Chondrocyte (in vitro differentiated cells): ENCODE measurements at places on chromosomes 3 and 15.

GRCh38 chr15:74460298-74460697, 662 bp downstream of the UBL7 start:
- DNase-seq: no peak
- no peaks in the 10 kb centered on the region for H3K27me3 ChIP-seq
- peaks cover 22% of the 10 kb centered on the region for H3K4me1 ChIP-seq
- peak overlapping the region; percentile 85 for H3K27ac ChIP-seq
- peaks cover 10% of the 10 kb centered on the region for H3K36me3 ChIP-seq

DNA sequence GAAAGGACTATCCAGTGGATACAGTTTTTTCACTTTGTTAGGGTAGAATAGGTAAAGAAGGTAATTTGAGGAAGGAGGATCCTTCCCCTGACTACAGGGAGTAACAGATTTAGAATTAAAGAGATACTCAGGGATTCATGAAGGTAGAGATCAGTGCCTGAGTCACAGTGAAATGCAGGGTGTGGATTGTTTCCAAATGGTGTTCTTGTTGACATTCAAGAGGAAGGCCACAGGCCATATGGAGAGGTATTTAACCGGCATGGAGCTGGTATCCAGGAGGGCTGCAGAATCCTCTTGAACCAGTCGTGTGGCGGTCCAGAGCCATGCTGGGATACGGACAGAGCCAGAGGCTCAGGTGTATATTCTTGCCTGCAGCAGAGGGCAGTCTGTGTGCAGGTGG, 28.2 kb downstream of the GYG1 start:
- H3K4me1 ChIP-seq: peaks cover 45% of the 10 kb centered on the region
- no peaks in the 10 kb centered on the region for H3K27me3 ChIP-seq
- H3K4me3 ChIP-seq: no peak overlapping the region
- no peak for DNase-seq
- no peak overlapping the region for H3K27ac ChIP-seq

- H3K4me1 ChIP-seq: peaks cover 11% of the 10 kb centered on the region
- H3K27me3 ChIP-seq: no peaks in the 10 kb centered on the region
- H3K27ac ChIP-seq: no peak overlapping the region
These were observed 16.9 kb upstream of the CLDN1 start for GRCh38 chr3:190339130-190339529.

- H3K27me3 ChIP-seq: no peaks in the 10 kb centered on the region
- H3K36me3 ChIP-seq: no peaks in the 10 kb centered on the region
- no peak overlapping the region for H3K4me3 ChIP-seq
- peak overlapping the region; percentile 70 for H3K27ac ChIP-seq
These were observed 251.9 kb upstream of the TGFBR2 start for GRCh38 chr3:30354513-30354912.

- no peak for DNase-seq
- no peak overlapping the region for H3K4me3 ChIP-seq
- no peaks in the 10 kb centered on the region for H3K36me3 ChIP-seq
- H3K27me3 ChIP-seq: peaks cover 11% of the 10 kb centered on the region
- H3K4me1 ChIP-seq: no peaks in the 10 kb centered on the region
These were observed 229.5 kb downstream of the SHQ1 start for GRCh38 chr3:72618739-72619138.

- H3K4me3 ChIP-seq: no peak overlapping the region
- peak; percentile 51 for DNase-seq
- no peaks in the 10 kb centered on the region for H3K4me1 ChIP-seq
- H3K36me3 ChIP-seq: no peaks in the 10 kb centered on the region
- H3K27ac ChIP-seq: no peak overlapping the region
- H3K27me3 ChIP-seq: peaks cover 24% of the 10 kb centered on the region
These were observed 9.8 kb upstream of the EPHB3 start for GRCh38 chr3:184551614-184552256.

- H3K4me3 ChIP-seq: no peak overlapping the region
- peaks cover 35% of the 10 kb centered on the region for H3K27me3 ChIP-seq
- no peak for DNase-seq
These were observed 19.6 kb upstream of the HCN4 start for GRCh38 chr15:73388256-73388781.
